Left forelimb (tissue), 1 donor: ENCODE measurements at places on chromosomes 6 and 20.

GRCh38 chr6:169646906-169647567 lies 54.8 kb downstream of the WDR27 start:
- no peak for DNase-seq

- no peak for DNase-seq
Observed at GRCh38 chr20:57694481-57694880, 15.3 kb downstream of the PMEPA1 start.

DNA sequence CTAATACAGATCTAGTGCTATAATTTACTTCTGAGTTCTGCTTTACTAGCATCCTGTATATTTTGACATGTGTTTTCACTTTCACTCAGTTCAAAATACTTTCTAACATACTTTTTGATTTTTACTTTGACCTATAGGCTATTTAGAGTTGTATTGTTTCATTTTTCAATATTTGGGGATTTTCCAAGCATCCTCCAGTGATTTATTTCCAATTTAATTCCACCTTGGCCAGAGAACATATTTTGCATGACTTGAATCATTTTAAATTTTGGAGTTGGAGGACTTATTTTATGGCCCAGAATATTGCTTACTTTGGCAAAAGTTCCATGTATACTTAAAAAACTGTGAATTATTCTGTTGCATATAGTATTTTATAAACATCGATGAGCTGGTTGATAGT lies 1215.6 kb upstream of the MAP3K7 start:
- DNase-seq, result no peak

DNA sequence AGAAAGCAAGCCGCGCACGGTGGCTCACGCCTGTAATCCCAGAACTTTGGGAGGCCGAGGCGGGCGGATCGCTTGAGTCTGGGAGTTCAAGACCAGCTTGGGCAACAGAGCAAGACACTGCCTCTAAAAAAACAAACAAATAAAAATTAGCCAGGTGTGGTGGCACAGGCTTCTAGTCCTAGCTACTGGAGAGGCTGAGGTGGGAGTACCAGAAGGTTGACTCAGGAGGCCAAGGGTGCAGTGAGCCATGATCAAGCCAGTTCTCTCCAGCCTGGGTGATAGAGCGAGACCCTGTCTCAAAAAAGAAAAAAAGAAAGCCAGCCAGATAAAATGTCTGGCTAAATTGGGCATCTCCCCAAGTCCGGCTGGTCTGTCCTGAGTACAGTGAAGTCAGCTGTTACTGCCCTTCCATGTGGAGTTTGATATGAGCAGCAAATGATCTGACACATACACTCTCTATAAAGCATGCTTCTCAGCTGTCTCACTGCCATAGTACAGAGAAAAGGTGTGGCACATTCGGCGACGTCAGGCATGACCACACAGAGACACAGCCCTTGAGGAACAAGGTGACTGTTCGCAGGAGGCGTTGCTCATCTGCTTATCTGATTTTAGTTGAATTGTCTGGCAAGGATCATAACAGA lies 13.0 kb downstream of the CD83 start:
- no peak for DNase-seq

- no peak for DNase-seq
Observed at GRCh38 chr6:131061751-131062119, 1.3 kb downstream of the EPB41L2 start.

DNA sequence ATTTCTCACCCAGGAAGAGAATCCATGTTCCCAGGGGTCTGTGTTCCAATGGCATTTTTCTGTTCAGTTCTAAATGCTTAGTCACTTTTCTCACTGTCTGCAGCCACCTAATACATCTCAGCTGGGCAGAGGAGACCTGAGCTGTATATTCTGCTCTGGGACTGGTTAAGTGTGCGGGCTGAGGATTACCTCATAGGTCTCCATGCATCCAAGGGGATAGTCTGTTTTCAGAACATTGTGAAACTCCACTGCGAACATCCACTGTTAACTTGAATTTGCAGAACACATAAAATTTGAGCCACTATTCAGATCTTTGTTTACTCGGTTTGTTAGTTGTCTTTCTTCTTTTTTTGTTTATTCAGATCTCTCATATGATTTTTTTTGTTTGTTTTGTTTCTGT lies 947.1 kb downstream of the TFAP2A start:
- DNase-seq, result no peak

DNA sequence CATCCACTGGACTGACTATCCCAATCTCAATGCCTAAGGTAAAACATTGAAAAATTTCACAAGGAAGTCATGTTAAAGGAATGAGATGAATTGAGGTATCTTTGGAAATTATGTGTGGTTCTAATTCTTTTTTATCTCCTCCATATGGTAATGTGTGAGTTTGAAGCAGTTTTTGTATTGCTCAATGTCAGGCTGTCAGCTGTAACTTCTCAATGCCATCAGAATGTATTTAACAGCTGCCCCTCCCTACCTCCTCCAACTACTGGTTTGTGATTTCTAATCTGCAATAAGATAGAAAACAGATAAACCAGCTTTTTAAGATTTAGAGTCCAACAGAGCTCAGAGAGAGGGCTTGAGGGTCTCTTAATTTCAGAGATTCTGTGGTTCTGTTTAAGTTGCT lies 1005.8 kb upstream of the ADGRB3 start:
- no peak for DNase-seq

- DNase-seq, result no peak
Observed at GRCh38 chr6:54632984-54633565, 213.5 kb upstream of the FAM83B start.

GRCh38 chr6:34416877-34417371 lies 8.9 kb downstream of the RPS10 start:
- no peak for DNase-seq

- DNase-seq, result no peak
Observed at GRCh38 chr20:4067600-4068261, 52.4 kb upstream of the RNF24 start.

GRCh38 chr6:51996296-51996947 lies 91.0 kb downstream of the PKHD1 start:
- no peak for DNase-seq

DNA sequence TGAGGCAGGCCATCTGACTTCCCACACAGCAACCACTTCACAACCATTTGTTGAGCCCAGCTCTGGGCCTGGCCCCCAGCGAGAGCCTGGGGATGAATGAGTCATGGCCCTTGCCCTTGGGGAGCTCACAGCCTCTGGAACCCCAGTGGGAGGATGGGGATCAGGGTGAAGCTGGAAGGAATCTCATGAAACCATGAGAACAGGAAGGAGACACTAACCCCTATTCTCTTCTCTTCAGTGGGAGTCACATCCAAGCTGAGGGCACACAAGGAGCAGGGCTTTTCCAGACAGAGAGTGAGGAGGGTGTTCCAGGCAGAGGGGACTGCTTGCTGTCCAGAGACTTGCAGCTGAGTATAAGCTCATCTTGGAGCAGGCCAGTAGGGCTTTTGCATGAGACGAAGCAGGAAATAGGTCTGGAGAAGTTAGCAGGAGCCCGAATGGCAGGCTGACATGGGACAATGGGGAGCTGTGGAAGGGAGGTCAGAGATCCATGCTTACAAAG lies 7.5 kb downstream of the FOXS1 start:
- no peak for DNase-seq

- DNase-seq, result no peak
Observed at GRCh38 chr6:24064106-24064505, 61.9 kb upstream of the NRSN1 start.

DNA sequence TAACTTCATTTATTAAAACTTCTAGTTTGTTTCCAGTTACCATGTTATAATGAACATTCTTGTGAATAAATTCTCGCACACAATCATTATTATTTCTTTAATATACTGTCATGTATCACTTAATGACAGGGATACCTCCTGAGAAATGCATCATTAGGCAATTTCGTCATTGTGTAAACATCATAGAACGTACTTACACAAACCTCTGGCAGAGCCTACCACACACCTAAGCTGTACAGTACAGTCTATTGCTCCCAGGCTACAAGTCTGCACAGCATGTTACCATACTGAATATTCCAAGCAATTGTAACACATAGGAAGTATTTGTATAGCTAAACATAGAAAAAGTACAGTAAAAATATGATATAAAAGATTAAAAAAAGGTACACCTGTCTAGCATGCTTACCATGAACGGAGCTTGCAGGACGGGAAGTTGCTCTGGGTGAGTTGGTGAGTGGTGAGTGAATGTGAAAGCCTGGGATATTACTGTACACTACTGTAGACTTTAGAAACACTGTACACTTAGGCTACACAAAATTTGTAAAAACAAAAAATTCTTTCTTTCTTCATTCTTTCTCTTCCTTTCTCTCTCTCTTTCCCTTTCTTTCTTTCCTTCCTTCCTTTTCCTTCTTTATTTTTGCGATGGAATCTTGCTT lies 268.2 kb upstream of the SOX4 start:
- no peak for DNase-seq

- DNase-seq, result no peak
Observed at GRCh38 chr20:44409132-44409600, 53.7 kb downstream of the HNF4A start.

GRCh38 chr6:141251286-141251685 lies 881.4 kb upstream of the GJE1 start:
- no peak for DNase-seq

DNA sequence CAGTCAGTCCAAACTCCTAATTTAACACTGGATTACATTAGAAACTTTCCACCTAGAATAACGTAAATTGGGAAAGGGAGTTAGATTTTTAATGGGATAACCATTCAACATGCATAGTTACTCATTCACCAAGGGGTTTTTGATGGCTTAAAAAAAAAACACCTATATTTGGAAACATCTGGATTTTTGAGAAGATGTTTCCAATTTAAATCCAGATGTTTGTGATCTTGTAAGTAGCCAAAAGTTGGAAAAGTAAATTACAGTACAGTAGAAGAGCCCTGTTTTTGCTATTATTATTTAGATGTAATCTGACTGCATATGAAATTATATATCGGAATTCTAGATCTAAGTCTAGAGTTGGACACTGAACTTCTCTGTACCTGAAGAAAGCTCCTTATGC lies 478.2 kb downstream of the CD83 start:
- DNase-seq, result no peak

DNA sequence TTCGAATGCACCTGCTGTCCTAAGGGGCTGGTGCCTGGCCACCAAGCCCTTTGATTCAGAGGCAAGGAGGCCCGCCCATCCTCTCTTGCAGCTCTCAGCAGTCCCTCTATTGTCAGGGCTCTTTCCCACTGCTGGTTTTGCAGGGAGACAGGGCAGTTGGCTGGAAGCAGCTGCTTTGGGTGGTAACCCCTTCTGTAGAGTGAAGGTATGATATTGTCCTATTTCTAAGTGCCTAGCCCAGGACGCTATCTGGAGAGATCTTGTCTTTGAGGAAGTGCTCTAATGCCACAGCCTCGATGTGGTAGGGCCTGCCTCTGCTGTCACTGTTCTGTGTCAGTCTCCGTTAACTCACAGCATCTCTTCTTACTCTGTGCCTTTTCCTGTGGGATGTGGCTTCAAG lies 5.6 kb downstream of the PLCG1 start:
- no peak for DNase-seq

- no peak for DNase-seq
Observed at GRCh38 chr6:144266091-144266649, 19.0 kb upstream of the UTRN start.

GRCh38 chr6:138405816-138406413 lies 1.9 kb downstream of the HEBP2 start:
- DNase-seq, result no peak

- DNase-seq, result no peak
Observed at GRCh38 chr6:134247231-134247833, 70.6 kb downstream of the SGK1 start.

GRCh38 chr6:56909115-56909907 lies 45.6 kb upstream of the BEND6 start:
- DNase-seq, result no peak
